ENCODE measurements at places on chromosomes 2 and 18.

DNA sequence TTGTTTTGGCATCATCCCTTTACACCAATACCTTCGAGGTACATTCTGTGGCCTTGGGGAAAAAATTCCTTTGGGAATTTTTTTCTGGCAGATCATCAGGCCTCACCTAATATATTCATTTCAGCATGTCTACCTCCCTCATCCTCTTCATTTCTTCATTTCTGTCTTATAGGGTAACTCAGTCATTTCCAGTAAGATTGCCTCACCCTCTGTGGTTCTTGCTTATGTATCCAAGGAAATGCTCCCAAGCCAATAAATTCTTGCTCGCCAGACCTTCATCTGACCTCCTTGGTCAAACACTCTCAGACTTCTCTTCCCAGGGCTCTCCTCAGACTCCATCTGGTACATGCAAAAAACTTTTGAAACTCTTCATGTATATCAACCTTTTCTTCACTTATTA, 265.6 kb downstream of the TMX3 start:
- DNase-seq = no peak

GRCh38 chr2:189521699-189522434, 58.7 kb downstream of the SLC40A1 start:
- no peak for DNase-seq

DNA sequence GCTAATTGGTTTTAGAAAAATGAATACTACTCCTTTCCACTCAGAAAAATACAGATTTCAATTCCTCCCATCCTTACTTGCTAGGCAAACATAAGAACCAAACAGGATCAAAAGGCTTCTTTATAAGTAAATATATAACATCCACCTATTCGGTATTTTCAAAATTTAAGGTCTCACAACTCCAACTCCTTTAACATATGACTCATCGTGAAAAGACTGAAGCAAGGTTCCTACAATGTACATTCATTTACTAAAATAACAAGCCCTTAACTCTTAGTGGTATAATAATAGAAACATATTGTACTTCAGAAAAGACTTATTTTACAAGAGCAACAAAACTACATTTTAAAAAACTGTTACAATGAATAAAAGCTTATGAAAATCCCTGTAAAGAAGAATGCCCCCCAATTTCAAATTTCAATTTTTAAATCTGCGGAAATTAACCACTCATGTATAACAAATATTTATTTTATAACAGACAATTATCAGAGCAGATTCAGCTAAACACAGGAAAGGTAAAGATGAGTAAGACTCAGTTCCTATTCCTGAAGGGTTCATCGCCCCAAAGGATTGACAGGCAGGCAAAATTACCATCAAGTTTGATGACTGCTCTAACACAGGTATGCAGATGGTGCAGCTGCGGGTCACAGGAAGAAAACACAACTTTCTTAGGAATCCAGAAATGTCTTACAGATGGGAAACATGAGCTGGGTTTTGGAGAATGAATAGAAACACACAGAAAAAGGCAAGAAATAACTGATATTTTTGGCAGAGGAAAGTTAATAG, 96.4 kb downstream of the COBLL1 start:
- DNase-seq = no peak

DNA sequence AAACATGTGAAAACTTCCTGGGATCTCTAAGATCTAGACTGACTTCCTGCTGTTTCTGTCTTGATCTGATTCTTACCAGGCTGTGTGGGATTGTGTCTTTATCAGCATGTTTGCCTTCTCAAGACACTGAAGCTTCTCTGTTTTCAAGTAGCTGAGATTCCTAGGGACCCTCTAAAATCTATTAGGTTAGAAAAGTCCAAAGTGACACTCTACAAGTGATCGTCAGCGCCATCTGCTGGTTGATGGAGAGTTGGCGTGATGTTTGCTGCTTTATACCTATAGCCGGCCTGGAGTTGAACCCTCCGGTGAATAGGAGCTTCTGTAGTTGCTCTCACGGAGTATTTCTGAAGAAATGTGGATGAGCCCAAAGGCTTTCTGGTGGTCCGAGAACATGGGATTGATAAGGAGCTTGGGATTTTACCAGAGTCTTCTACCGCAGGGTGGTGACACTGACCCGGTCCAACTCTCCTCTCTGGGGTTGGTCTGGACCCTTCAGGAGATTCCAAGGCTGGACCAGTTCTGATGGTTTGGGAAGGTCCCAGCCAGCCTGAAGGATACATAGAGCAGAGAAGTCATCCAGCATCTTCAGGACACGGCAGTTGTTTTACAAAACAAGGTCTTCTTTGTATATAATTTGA, 96.0 kb upstream of the TTC39C start:
- DNase-seq = peak; percentile 29

- DNase-seq = peak; percentile 54
Measured at GRCh38 chr2:66428986-66429612, 5.8 kb upstream of the MEIS1 start.

DNA sequence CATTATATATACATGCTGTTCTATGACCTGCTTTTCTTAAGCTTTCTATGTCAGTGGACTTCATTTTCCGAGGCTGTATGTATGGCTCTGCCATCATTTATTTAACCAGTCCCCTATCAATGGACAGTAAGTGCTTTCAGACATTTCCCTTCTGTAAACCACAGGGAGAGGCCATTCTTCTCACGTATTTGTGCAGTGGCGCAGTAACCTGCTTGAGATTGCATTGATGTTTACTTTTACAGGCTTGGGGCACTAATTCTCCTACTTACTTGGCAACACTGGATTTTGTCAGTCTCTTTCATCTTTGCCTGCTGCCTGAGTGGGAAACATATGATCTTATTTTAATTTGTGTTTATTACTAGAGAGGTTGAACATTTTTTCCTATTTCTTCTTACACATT, 52.1 kb downstream of the BOLA3 start:
- DNase-seq = no peak

- DNase-seq = no peak
Measured at GRCh38 chr2:98550165-98550564, 58.1 kb downstream of the COA5 start.

All from bone marrow (tissue), 2 donors.